ENCODE measurements at places on chromosomes 3 and 15.

- peak; percentile 8 for DNase-seq
Observed at GRCh38 chr15:67794832-67795574, 30.3 kb upstream of the SKOR1 start.

GRCh38 chr3:53171064-53171418, 10.0 kb downstream of the PRKCD start:
- no peak for DNase-seq

DNA sequence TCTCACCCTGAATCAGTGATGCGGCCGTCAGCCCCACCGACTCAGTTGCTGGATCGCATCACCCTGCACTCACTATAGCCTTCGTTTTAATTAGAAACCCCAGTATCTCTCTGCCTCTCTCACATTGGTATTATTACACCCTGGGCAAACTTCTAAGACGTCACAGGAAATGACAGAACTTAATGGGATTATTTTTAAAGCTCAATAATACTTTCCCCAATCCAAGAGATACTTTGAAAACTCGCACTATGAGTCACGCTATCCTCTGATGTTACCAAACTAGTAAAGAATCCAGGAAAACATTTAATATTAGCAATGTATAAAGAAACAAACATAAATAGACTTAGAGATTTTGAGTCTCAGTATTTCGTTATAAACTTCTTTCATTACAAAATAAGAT, 36.6 kb downstream of the RUBCN start:
- no peak for DNase-seq

- no peak for DNase-seq
Observed at GRCh38 chr3:80285388-80285787, 517.6 kb upstream of the ROBO1 start.

- peak; percentile 17 for DNase-seq
Observed at GRCh38 chr15:58584789-58585461, 153.1 kb downstream of the LIPC start.

DNA sequence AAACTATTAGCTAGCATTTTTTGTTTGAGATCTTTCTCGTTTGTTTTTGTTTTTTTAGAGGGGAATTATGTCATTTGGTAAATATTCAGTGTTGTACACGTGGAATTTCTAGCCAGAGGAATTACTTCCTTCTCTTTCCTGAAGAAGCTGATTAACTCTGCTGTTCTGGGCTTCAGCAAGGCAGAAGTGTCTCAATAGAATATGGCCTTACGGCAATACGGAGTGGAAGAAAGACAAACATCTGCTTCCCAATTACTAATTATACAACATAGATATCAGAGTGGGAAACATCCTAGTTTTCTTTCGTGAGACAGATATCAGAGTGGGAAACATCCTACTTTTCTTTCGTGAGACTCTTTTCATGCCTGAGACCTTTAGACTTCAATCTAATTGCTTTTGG, 11.9 kb downstream of the P3H2 start:
- DNase-seq: no peak
